Activated CD8-positive, alpha-beta T cell treated with anti-CD3 and anti-CD28 coated beads for 36 hours (primary cell): ENCODE measurements at places on chromosomes 6 and 20. TPM values are rescaled to one million over a fixed set of nuclear protein-coding genes. Genes with fewer than 3 reads are reported as not detected.

GRCh38 chr20:10671919-10672623, 1.7 kb downstream of the JAG1 start:
- H3K27ac ChIP-seq, result no peak overlapping the region
- peaks cover 56% of the 10 kb centered on the region for H3K27me3 ChIP-seq
- no peaks in the 10 kb centered on the region for H3K36me3 ChIP-seq
- H3K4me1 ChIP-seq, result peaks cover 21% of the 10 kb centered on the region
- H3K4me3 ChIP-seq, result peak overlapping the region; percentile 75

GRCh38 chr6:73727114-73727513, 31.1 kb downstream of the CD109 start:
- H3K4me3 ChIP-seq, result no peak overlapping the region
- H3K36me3 ChIP-seq, result peaks cover 8% of the 10 kb centered on the region
- peaks cover 40% of the 10 kb centered on the region for H3K4me1 ChIP-seq
- H3K27me3 ChIP-seq, result no peaks in the 10 kb centered on the region
- peak; percentile 39 for DNase-seq

OR5V1 gene
- not detected for total RNA-seq

DNA sequence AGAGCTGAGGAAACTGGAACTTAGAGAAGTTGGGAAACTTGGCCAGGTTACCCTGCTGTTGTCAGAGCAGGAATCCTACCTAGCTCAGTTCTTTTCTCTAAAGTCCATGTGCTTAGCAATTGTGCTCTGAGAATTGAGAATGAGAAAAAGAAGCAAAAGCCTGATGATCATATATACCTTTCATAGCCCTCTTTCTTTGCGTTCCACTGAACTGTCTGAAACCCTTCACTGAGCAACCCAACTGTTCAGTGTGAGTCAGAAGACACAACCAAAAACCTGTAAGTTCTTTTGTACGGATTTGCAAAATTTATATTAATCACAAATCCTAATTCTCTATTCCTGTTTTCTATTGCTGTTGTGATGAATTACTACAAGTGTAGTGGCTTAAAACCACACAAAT, 80.6 kb downstream of the PHF3 start:
- H3K27ac ChIP-seq, result no peak overlapping the region
- no peak overlapping the region for H3K4me3 ChIP-seq
- H3K4me1 ChIP-seq, result peaks cover 4% of the 10 kb centered on the region
- peaks cover 23% of the 10 kb centered on the region for H3K36me3 ChIP-seq

- no peak for DNase-seq
- H3K4me3 ChIP-seq, result no peak overlapping the region
- H3K36me3 ChIP-seq, result no peaks in the 10 kb centered on the region
- H3K4me1 ChIP-seq, result no peaks in the 10 kb centered on the region
These were observed 262.8 kb upstream of the MAP3K7 start for GRCh38 chr6:90849686-90850085.

TRDN gene
- not detected for total RNA-seq

- H3K4me3 ChIP-seq, result no peak overlapping the region
- no peak for DNase-seq
- no peak overlapping the region for H3K27ac ChIP-seq
- H3K36me3 ChIP-seq, result no peaks in the 10 kb centered on the region
- no peaks in the 10 kb centered on the region for H3K4me1 ChIP-seq
These were observed 190.3 kb upstream of the POU3F2 start for GRCh38 chr6:98644063-98644462.

- peaks cover 19% of the 10 kb centered on the region for H3K27me3 ChIP-seq
- no peaks in the 10 kb centered on the region for H3K4me1 ChIP-seq
- H3K27ac ChIP-seq, result no peak overlapping the region
- H3K4me3 ChIP-seq, result no peak overlapping the region
- H3K36me3 ChIP-seq, result no peaks in the 10 kb centered on the region
These were observed 77.5 kb downstream of the CDH22 start for GRCh38 chr20:46230801-46231282.

GRCh38 chr6:146909886-146910285, 294.3 kb upstream of the STXBP5 start:
- H3K4me1 ChIP-seq, result peaks cover 11% of the 10 kb centered on the region
- H3K36me3 ChIP-seq, result no peaks in the 10 kb centered on the region
- DNase-seq, result no peak

DNA sequence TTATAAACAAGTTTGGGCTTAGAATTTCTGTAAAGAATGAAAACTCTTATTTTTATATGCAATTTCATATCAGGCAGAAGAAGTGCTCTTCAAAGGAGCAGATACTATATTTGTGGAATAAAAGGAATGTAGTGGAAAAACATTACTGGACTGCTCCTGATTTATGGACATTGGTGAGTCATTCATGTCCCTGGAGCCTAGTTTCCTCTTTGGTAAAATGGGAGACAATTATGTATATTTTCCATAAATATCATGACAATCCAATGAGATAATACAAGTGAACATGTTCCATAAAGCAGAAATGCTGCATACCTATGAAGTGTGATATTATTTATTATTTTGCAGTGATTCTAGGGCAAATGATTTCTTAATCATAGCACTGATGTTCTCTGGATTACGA, 445.8 kb upstream of the CITED2 start:
- H3K4me3 ChIP-seq, result no peak overlapping the region
- H3K36me3 ChIP-seq, result no peaks in the 10 kb centered on the region
- H3K27ac ChIP-seq, result no peak overlapping the region
- no peaks in the 10 kb centered on the region for H3K4me1 ChIP-seq
- DNase-seq, result no peak

SNAP91 gene
- not detected for total RNA-seq

DNA sequence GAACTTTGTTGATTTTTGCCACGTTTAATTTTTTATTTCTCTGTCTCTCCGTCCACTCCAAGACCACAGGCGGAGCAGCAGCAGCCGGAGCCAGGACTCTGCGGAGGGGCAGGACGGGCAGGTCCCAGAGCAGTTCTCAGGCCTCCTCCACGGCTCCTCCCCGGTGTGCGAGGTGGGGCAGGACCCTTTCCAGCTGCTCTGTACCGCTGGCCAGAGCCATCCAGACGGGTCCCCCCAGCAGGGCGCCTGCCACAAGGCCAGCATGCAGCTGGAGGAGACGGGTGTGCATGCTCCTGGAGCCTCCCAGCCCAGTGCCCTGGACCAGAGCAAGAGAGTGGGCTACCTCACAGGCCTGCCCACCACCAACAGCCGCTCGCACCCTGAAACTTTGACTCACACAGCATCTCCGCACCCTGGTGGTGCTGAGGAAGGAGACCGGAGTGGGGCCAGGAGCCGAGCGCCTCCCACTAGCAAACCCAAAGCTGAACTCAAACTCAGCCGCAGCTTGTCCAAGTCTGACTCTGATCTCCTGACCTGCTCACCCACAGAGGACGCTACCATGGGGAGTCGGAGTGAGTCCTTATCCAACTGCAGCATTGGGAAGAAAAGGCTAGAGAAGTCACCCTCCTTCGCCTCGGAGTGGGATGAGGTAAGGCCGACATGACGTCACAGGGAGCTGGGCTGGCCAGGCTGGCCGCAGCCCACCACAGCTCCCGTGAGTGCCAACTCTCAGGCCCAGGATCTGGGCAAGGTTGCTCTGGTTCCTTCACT, 123.5 kb downstream of the TCP11 start:
- H3K4me3 ChIP-seq, result no peak overlapping the region
- H3K4me1 ChIP-seq, result no peaks in the 10 kb centered on the region
- H3K27ac ChIP-seq, result no peak overlapping the region

- H3K36me3 ChIP-seq, result no peaks in the 10 kb centered on the region
- no peak overlapping the region for H3K27ac ChIP-seq
- no peak overlapping the region for H3K4me3 ChIP-seq
- peaks cover 38% of the 10 kb centered on the region for H3K4me1 ChIP-seq
- peak; percentile 19 for DNase-seq
- H3K27me3 ChIP-seq, result peaks cover 8% of the 10 kb centered on the region
These were observed 264.5 kb downstream of the CD83 start for GRCh38 chr6:14381829-14382677.

NTSR1 gene
- total RNA-seq, result not detected

TSBP1 gene
- not detected for total RNA-seq

WFDC12 gene
- not detected for total RNA-seq

- H3K27ac ChIP-seq, result peak overlapping the region; percentile 28
- H3K27me3 ChIP-seq, result no peaks in the 10 kb centered on the region
- no peaks in the 10 kb centered on the region for H3K36me3 ChIP-seq
These were observed 605.5 kb downstream of the HDGFL1 start for GRCh38 chr6:23174781-23175361.

DNA sequence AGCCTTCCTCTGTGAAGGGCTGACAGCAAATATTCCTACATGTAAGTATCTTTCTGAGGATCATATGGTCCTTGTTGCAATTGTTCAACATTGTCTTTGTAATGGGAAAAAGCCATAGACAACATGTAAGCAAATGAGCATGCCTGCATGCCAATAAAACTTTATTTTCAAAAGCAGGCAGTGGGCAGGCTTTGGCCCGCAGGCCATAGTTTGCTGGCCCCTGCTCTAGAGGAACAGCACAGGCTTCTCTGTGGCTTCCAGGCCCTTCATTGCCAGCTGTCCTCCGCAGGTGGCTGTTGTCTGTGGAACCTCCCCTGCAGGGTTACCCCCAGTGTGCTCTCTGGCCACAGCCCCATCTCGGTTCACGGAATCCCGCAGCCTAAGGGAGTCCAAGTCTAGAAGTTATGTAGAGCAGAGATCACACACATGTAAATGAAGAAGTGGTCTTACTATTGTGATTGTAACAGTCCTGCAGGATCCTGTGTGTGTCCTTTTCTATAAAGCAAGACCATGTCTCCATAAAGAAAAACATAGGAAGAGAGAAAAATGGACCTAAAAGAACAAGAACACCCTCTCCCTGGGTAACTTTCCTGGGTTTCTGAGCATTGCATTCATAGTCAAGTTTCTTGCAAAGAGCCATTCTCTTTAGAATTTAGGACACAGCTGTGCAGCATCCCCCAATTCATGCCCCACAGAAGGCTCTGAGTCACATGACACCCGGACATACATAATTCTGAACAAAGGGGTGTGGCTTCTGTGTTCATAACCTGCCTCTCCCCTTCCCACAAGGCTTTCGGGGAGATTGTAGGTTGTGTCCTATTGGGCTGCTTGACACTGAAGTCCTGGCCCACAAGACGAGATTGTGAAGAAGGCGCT, 10.0 kb downstream of the UNC93A start:
- peaks cover 3% of the 10 kb centered on the region for H3K27me3 ChIP-seq
- H3K4me1 ChIP-seq, result no peaks in the 10 kb centered on the region
- DNase-seq, result no peak
- no peak overlapping the region for H3K4me3 ChIP-seq

DNA sequence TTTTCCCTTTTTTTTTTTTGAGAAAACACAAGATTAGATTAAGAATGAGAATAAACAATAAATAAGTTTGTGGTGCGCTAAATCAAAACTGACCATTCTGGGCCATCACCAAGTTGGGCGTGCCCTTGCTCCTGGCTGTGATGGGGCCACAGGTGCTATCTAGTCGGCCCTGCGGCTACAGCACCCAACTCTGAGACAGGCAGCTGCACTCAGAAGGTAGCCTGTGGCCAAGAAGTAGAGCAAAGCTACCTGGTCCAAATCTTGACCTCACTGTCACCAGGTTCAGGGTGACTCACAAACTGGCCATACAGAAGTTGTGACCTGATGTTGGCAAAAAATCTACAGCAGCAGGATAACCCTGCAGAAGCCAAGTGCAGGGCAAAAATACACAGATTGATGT, 3.4 kb downstream of the TXNDC5 start:
- H3K36me3 ChIP-seq, result peaks cover 23% of the 10 kb centered on the region
- H3K4me3 ChIP-seq, result no peak overlapping the region
- H3K27ac ChIP-seq, result no peak overlapping the region
- H3K27me3 ChIP-seq, result no peaks in the 10 kb centered on the region

HUS1B gene
- total RNA-seq, result 0.40 TPM

- H3K27ac ChIP-seq, result peak overlapping the region; percentile 52
- no peak for DNase-seq
- no peaks in the 10 kb centered on the region for H3K27me3 ChIP-seq
- peaks cover 35% of the 10 kb centered on the region for H3K4me1 ChIP-seq
- no peaks in the 10 kb centered on the region for H3K36me3 ChIP-seq
These were observed 34.2 kb downstream of the RBM38 start for GRCh38 chr20:57425150-57426013.

SH3BGRL2 gene
- 0.70 TPM for total RNA-seq

DNA sequence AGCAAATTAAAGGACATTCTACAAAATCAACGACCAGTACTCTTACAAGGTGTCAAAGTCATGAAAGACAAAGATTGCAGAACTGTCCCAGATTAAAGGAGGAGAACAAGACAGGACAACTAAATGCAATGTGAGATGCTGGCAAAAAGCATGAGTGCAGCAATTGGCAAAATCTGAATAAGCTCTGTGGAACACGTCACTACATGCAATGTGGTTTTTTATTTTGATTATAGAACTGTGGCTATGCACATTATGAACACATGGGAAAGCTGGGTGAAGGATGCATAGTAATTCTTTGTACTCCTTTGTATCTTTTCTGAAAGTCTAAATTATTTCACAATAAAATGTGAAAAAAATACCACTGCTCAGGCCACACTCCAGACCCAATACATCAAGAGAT, 509.4 kb downstream of the KIF16B start:
- H3K4me3 ChIP-seq, result no peak overlapping the region
- DNase-seq, result no peak
- no peaks in the 10 kb centered on the region for H3K4me1 ChIP-seq
- no peak overlapping the region for H3K27ac ChIP-seq

DNA sequence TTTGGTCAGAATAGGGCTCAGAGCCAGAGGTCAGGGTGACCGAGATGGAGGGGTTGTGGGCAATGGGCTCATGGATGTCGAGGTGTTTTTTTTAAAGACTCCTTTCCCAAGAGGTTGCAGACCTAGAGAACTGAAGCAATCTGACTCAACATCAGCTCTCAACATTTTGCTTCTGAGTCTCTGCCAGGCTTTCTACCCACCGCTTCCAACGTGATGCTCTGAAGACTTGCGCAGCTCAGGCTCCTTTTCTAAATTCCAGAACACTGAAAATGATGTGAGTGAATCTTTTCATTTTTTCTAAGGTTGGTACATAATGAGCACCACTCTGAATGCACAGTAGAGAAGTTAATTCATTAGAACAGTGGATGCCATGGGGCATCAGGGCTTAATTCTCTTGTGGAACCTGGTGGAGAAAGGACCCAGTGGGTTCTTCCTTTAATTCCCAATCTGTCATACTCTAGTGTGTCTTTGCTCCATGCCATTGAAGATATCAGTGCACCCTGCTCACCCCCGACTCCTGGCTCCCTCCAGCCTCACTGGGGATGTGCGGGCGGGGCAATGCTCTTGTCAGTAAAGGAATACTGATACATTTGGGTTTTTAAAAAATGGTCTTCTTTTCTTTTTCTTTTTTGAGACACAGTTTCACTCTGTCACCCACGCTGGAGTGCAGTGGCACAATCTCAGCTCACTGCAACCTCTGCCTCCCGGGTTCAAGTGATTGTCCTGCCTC, 17.0 kb upstream of the KIF13A start:
- H3K4me1 ChIP-seq, result no peaks in the 10 kb centered on the region
- peaks cover 3% of the 10 kb centered on the region for H3K27me3 ChIP-seq
- no peak overlapping the region for H3K4me3 ChIP-seq
- no peaks in the 10 kb centered on the region for H3K36me3 ChIP-seq
- no peak overlapping the region for H3K27ac ChIP-seq
- DNase-seq, result no peak
